ENCODE measurements at places on chromosomes 3 and 15.

- DNase-seq = no peak
These were observed 51.6 kb upstream of the SLC6A11 start for GRCh38 chr3:10764259-10765051.

- no peak for DNase-seq
These were observed 357.6 kb upstream of the CFAP20DC start for GRCh38 chr3:59407425-59407824.

DNA sequence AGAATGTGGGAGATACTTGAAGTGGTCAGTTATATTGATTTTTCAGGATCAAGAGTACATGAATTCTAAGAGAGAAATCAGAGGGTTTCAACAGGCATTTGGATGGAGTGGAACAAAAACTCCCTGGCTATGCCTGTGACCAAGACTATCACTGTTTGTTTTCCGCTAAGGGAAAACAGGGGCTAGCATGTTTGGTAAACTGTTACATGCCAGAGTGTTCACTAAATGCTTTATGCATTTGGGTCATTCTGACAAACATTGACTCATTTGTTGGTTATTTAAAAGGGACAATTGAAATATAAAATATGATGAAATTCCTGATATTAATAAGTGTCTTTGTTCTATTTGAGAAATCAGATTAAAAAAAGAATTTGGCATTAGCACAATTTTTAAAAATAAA lies 603.9 kb upstream of the KCNMB2 start:
- no peak for DNase-seq

GRCh38 chr3:117995842-117996437 lies 1038.7 kb downstream of the IGSF11 start:
- no peak for DNase-seq

DNA sequence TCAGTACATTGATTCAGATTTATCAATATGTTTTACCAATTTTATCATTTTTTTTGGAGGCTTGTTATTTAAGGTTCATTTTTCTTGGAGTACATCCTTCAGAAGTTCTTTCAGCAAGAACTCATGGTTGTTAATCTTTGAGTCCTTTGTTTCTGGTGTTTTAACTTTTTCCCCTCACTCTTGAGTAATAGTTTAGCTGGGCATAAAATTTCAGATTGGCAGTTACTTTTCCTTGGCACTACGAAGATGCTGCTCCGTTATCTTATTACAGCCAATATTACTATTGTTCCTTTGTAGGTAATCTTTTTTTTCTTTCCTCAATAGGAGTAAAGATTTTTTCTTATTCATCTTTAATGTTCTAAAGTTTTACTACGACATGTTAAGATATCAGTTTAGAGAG lies 9.8 kb downstream of the LRRC58 start:
- no peak for DNase-seq

- no peak for DNase-seq
These were observed 73.3 kb downstream of the SYNPR start for GRCh38 chr3:63351159-63352007.
